Sigmoid colon (tissue), 7 donors: ENCODE measurements at places on chromosomes 6 and 20. TPM values are rescaled to one million over a fixed set of nuclear protein-coding genes. Genes with fewer than 3 reads are reported as not detected.

DNA sequence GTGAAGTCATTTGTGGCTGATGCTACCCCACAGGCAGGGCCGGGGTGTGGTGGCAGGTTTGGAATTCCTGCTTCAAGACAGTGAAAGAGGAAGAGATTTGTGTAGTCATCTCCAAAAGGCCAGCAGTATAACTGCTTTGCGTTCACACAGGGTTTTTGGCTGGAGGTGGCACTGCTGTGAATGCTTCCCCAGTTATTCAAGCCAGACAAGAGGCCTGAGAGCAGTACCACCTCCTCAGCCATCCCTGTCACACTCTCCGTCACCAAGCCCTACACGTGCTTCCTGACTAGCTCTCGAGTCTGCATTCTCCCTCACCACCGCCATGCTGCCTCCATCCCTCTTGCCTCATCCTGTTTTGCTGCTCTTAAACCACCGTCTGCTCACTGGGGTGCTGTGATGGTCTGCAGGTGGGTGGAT lies 23.9 kb downstream of the ARMC2 start:
- DNase-seq: peak; percentile 67

- DNase-seq: no peak
These were observed 112.8 kb downstream of the INSM1 start for GRCh38 chr20:20480689-20481088.

DNA sequence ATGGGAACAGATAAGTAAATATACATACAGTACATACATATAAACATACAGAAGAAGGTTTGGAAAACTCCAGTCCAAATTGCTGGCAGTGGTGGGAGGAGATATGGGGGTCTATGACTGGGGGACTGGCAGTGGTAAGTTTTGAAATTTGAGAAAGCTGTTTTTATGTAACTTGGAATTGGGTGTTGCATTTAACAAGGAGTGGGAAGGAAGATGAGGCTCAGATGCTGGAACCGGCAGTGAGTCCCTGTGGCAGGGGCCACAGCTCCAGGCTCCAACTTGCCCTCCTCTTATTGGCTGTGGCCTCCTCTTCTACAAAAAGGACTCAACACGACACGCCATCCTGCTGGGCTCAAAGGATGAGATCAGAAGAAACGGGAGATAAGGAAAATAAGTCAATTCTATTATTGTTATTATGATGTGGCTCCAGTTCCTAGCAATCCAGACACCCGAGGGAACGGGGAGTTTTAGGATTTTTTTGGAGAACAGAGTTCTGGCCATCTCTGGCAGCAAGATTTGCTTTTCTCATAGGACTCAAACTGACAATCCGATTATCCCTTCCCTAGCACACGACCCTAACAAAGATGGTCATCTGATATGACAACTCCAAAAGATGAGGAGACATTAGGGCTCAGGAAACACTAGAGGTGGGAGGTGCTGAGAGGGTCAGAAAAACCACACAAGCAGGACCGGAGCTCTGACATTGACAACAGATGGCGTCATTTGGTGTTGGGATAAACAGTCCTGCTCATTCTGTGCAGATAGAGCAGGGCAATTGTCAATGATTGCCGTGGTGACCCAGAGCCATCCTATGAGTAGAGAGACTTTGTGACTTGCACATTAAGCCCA lies 6.0 kb upstream of the TGM2 start:
- peak; percentile 52 for DNase-seq

TFAP2B gene
- 0.66 TPM for total RNA-seq

DNA sequence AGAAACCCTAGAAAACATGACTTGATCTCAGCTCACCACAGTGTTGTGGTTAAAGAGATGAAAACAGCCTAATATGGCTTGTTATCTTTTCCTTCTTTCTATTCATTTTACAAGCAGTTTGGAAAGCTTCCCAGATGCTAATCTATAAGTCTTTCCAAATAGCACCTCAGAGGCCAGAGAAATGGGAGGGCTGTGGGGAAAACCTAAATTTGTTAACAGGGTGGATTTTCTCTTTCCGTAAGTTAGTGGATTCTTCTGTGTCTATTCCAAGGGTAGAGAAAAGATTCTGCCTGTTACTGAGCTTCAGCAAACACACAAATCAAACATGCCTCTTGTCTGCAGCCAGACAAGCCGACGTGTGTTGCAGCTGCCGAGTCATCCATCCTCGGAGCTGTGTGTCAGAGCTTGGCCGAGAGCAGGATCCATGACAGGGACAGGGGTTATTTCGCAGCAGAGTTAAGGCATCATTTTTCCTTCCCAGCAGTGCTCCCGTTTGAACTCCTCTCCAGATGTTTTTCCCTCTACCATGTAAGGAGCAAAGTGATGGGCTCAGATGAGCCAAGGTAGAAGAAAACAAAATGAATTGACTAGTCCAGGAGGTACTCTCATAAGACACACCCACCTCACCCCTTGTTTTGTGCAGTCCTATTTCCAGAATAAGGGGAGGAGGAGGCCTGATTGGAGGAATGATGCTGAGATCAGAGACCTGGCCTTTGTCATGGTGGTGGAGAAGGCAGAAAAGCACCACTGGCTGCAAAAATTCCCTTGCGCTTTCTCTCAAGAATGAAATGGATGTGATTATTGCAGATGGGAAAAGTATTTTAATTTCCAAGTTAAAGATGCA lies 560.0 kb downstream of the C6orf118 start:
- no peak for DNase-seq

HIVEP1 gene
- total RNA-seq: 19.6 TPM

GRCh38 chr6:141988954-141989705 lies 143.6 kb upstream of the GJE1 start:
- no peak for DNase-seq

DNA sequence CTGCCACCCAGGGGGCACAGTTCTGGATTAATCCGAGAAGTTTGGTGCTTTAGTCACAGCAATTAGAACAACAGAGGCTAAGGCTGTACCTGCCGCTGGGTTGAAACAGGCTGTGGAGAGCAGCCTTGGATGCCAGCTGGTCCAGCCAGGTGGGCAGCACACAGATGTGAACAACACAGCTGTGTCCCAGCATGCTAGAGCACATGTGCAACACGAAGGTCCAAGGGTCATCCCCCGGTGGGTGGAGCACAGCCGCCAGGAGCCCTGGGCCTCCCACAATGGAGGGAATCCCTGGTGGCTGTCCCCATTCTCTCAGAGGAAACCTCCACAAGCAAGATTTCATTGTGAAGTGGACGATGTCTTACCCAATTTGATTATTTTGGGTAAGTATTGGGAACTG lies 99.2 kb upstream of the SYNDIG1 start:
- no peak for DNase-seq
